ENCODE measurements at places on chromosomes 3 and 15. TPM values are rescaled to one million over a fixed set of nuclear protein-coding genes. Genes with fewer than 3 reads are reported as not detected.

GPR27 gene
- 17.7 TPM for total RNA-seq

GRCh38 chr3:62376906-62377877 lies 3.8 kb upstream of the FEZF2 start:
- H3K4me3 ChIP-seq = no peak overlapping the region
- H3K27me3 ChIP-seq = peaks cover 97% of the 10 kb centered on the region
- no peaks in the 10 kb centered on the region for H3K4me1 ChIP-seq
- H3K27ac ChIP-seq = no peak overlapping the region
- peak; percentile 54 for DNase-seq

DNA sequence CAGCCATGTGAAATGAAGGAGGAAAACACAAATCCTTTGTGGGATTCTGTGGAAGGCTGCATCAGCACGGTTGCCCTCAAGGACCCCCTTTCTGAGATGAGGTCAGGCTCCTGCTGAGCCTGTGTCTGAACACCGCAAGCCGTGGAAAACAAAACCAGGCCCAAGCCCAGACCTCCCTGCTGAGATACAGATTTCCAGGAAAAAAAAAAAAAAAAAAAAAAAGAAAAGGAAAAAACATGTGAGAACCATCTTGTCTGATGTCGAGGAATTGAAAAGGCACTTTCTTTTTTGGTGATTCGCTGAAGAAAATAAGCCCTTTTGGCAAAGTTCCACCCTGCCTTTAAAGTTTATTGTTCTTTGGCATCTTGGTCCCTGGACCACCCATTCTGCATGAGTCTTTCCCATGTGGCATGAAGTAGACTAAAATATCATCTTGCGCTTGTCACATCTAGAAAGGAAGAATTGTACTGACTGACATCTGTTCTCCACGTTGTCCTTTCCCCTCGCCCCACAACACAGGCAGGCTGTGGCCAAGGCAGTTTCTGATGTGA lies 117.6 kb downstream of the CHST2 start:
- DNase-seq = no peak
- H3K4me3 ChIP-seq = no peak overlapping the region
- H3K36me3 ChIP-seq = no peaks in the 10 kb centered on the region
- H3K4me1 ChIP-seq = no peaks in the 10 kb centered on the region
- H3K27me3 ChIP-seq = no peaks in the 10 kb centered on the region

DNA sequence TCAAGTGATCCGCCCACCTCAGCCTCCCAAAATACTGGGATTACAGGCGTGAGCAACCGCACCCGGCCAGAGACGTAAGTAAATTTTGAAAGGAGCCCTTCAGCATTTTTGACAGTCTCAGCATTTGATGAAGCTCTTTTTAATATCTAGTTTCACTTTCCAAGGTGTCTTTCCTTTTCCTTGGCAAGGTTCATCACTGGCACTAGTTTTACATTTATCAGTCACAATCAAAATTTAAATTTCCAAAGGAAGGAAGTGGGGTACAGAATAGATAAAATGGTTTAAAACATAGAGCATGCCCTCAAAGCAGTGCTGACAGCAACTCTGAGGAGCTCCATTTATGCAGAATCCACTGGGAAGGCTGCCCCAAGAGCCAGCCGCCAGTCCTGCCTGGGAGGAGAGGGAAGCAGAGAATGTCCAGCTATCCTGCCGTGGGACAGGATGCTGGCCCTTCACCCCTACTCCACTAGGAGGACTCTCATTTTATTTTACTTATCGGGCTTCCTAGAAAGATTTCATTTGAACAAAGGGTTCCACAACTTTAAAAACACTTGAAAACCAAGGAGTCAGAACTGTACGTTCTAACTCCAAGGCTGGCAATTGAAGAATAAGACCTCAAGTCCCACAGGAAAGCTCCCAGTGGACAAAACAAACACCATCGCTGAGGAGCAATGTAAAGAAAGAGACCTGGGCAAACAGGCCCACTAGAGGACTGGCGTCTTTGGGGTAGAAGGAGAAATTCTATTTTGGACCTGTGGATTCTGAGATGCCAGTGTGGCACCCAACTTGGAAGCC lies 9.9 kb downstream of the SFMBT1 start:
- no peaks in the 10 kb centered on the region for H3K27me3 ChIP-seq
- no peaks in the 10 kb centered on the region for H3K36me3 ChIP-seq
- no peak overlapping the region for H3K27ac ChIP-seq
- no peak for DNase-seq

DNA sequence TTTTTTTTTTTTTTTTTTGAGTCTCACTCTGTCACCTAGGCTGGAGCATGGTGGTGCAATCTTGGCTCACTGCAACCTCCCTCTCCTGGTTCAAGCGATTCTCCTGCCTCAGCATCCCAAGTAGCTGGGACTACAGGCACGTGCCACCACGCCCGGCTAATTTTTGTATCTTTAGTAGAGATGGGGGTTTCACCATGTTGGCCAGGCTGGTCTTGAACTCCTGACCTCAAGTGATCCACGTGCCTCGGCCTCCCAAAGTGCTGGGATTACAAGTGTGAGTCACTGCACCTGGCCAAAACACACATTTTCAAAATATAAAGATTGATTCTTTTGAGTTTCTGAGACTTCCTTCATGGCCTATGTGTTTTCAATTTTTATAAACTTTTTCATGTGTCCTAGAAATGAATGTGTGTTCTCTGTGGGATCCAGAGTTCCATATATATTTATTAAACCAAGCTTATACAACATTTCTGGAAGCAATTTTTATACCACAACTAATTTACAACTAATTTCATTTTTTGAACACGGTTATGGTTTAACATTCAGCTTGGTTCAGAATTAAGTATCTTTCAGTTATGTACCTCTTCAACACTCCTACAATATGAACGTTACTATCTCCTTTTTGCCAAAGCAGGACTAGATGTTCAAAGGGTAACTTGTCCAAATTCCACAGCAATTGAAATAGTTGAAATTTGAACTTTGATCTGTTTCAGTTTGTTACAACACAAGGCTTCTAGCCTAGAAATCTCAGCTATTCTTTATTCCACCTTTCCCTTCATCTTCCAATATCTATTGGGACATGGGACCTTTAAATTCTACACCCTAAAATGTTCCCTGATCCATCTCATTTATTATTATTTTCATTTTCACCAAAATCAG lies 1.5 kb downstream of the ACAD11 start:
- peak overlapping the region; percentile 98 for H3K4me3 ChIP-seq
- no peaks in the 10 kb centered on the region for H3K27me3 ChIP-seq
- H3K27ac ChIP-seq = no peak overlapping the region
- no peaks in the 10 kb centered on the region for H3K36me3 ChIP-seq

DNA sequence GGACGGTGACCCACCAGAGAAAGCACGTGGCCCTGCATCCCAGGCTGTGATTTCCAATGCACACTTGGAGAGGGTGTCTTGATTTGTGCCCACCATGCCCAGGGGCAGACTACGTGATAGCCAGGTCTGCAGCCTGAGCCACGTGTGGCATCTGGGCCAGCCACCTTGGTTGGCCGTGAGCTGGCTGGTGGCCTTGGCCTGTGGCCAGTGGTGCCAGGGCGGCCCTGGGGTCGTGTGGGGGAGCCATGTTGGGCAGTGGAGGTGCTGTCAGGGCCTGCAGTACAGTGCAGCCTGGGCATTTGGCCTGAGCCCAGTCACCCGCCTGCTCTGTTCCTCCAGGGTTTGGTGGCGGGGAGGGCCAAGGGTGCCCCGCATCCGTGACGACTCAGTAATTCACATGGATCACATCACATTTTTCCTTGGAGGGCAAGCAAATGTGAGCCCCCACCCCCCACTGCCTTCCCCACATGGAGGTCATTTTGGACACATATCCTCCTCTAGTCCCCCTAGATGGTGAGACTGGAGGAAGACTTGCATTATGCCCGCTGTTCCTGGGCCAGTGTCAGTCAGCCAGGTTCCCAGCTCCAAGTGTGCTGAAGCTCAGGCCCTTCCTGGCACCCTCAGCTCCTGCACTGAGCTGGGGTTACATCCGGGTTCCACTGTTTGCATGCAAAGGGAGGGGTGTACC lies 201.4 kb downstream of the UBE3A start:
- peaks cover 4% of the 10 kb centered on the region for H3K36me3 ChIP-seq
- no peak overlapping the region for H3K4me3 ChIP-seq
- H3K27ac ChIP-seq = no peak overlapping the region
- no peak for DNase-seq
- H3K4me1 ChIP-seq = no peaks in the 10 kb centered on the region
